ENCODE measurements at places on chromosomes 3 and 15. TPM values are rescaled to one million over a fixed set of nuclear protein-coding genes. Genes with fewer than 3 reads are reported as not detected.

The VILL gene
- total RNA-seq = 15.8 TPM

The IL5RA gene
- 0.73 TPM for total RNA-seq

The RPP25 gene
- total RNA-seq = 6.1 TPM

The DENND6A gene
- 15.5 TPM for total RNA-seq

The TBC1D21 gene
- total RNA-seq = not detected

The SCN11A gene
- 0.07 TPM for total RNA-seq

The DUOX1 gene
- total RNA-seq = 0.11 TPM

The GOLGA8Q gene
- not detected for total RNA-seq

The HOMER2 gene
- 13.6 TPM for total RNA-seq

The SMCO1 gene
- total RNA-seq = not detected

The PRICKLE2 gene
- not detected for total RNA-seq

The CTDSPL2 gene
- total RNA-seq = 63.0 TPM

The NAALADL2 gene
- total RNA-seq = not detected

The UROC1 gene
- total RNA-seq = not detected

The SLC12A1 gene
- not detected for total RNA-seq

The WDR93 gene
- not detected for total RNA-seq

The GOLGA6L7 gene
- not detected for total RNA-seq

The COL6A5 gene
- total RNA-seq = not detected

The MAGEL2 gene
- not detected for total RNA-seq

The GOLGA8J gene
- not detected for total RNA-seq

The PTPN23 gene
- 30.5 TPM for total RNA-seq

The CCR2 gene
- 0.51 TPM for total RNA-seq

The DISP2 gene
- 0.18 TPM for total RNA-seq

The GPR149 gene
- total RNA-seq = not detected

The SKOR1 gene
- total RNA-seq = 0.16 TPM

The LMCD1 gene
- 2.6 TPM for total RNA-seq

The TRH gene
- not detected for total RNA-seq

The LRRC31 gene
- not detected for total RNA-seq

The SPTSSB gene
- total RNA-seq = not detected

The ELL3 gene
- 1.8 TPM for total RNA-seq

The CALML4 gene
- 6.4 TPM for total RNA-seq

The TTLL13 gene
- total RNA-seq = not detected

The SI gene
- not detected for total RNA-seq

The SHF gene
- 25.4 TPM for total RNA-seq

The GYG1 gene
- total RNA-seq = 31.9 TPM

The HACL1 gene
- total RNA-seq = 37.7 TPM

The ANKRD63 gene
- total RNA-seq = not detected

The ABI3BP gene
- not detected for total RNA-seq

The CFAP100 gene
- not detected for total RNA-seq

Data from CD8-positive, alpha-beta memory T cell (primary cell).